Fibroblast of the aortic adventitia (primary cell): ENCODE measurements at places on chromosomes 5 and 9. TPM values are rescaled to one million over a fixed set of nuclear protein-coding genes. Genes with fewer than 3 reads are reported as not detected.

DNA sequence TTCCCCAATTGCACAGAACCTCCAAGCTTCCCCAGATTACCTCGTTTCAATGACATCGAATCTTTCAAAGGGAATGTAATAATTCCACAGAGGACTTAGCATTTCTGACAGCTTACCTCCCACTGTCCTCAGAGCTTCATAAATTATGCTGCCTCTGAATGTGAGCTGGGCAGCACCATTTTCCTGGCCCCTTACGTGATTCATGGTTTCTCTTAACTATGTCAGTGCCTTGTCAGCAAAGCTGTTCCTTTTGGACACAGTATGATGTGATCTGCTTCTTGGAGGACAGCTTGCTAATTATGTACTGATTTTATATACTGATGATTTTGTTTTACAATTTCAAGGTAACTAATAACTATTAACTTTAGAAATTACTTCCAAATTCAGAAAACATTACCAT, 27.7 kb upstream of the SSBP2 start:
- DNase-seq = peak; percentile 51

DNA sequence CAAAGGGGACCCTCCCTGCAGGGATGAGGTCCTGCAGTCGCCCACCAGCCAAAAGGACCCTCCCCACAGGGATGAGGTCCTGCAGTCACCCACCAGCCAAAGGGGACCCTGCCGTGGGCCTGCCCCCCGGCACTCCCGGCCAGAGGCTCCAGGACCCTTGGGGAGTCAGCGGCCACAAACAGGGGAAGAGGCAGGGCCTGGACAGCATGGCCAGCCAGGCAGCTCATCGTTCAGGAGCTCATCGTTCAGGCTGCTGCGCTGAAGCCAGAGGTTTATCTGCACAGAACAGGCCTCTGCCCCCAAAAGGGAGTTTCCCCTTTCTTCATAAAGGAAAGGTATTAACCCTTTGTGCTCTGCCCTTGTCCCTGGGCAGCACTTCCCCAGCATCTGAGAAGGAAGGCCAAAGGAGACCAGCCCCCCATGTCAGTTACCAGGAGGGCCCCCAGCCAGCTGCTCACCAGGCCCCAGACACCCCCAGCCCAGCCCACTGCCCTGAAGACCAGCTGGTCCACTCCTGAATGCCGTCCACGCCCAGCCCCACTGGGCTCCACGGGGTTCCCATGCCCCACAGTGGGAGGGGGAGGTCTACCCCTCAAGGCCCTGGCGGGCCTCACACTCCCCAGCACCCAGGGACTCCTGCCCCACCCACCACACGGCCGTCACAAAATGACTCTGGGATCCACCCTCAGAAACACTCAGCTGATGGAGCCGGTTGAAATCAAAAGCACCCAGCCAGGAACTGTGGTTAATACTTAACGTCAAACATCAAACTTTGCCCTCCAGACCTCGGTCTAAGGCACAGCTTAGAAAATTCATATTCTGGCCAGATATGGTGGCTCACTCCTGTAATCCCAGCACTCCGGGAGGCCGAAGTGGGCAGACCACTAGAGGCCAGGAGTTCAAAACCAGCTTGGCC, 6.3 kb downstream of the SLC12A7 start:
- peak; percentile 31 for DNase-seq

The IDNK gene
- 6.0 and 7.6 TPM in 2 replicates for total RNA-seq

- DNase-seq = peak; percentile 8
Measured at GRCh38 chr5:104635227-104635626, 1072.6 kb upstream of the NUDT12 start.

- no peak for DNase-seq
Measured at GRCh38 chr5:54964405-54964804, 21.0 kb downstream of the ESM1 start.

GRCh38 chr5:123664961-123665360, 153.0 kb downstream of the CSNK1G3 start:
- DNase-seq = no peak

The GRIN3A gene
- 0.09 TPM in 1 of 2 replicates, not detected in the other for total RNA-seq

The SEMA6A gene
- total RNA-seq = 0.36 and 0.41 TPM in 2 replicates

DNA sequence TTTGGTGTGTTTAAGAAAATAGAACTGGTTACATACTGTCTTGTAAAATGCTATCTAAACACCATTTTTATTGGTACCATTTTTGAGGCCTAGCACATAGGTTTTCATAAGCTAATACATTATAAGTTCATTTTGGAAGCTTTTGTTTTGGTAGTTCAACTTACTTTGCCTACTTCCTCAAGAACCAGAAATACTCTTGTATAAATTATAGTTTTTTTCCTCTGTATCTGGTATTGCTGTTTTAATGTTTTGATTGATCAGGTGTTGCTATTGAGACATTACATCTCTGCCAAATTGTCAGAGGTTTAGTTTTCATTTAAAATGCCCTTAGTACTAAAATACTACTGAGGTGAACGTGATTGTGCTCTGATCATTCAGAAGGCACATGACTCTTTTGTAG, 90.6 kb upstream of the GRHPR start:
- no peak for DNase-seq

DNA sequence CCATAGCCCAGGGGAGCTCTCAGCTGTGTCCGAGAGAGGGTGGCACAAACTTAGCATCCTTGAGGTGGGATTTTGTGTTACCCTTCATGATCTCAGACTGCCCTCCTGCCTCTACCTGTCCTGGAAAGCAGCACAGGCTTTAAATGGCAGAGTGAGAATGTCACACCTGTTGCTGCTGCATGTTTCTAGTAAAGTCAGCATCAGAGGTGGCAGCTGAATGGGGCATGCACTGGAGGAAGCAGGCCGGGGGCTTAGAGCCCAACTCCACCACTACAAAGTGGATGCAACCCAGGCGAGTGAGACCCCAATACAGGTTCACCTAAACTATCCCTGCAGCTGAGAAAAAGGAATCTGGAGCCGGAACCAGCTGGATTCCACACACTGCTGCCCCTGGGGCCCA, 51.6 kb downstream of the MACROH2A1 start:
- DNase-seq = no peak

GRCh38 chr5:65816729-65817128, 94.7 kb downstream of the NLN start:
- DNase-seq = no peak
